Epithelial cell of prostate (primary cell): ENCODE measurements at places on chromosomes 1 and 21.

DNA sequence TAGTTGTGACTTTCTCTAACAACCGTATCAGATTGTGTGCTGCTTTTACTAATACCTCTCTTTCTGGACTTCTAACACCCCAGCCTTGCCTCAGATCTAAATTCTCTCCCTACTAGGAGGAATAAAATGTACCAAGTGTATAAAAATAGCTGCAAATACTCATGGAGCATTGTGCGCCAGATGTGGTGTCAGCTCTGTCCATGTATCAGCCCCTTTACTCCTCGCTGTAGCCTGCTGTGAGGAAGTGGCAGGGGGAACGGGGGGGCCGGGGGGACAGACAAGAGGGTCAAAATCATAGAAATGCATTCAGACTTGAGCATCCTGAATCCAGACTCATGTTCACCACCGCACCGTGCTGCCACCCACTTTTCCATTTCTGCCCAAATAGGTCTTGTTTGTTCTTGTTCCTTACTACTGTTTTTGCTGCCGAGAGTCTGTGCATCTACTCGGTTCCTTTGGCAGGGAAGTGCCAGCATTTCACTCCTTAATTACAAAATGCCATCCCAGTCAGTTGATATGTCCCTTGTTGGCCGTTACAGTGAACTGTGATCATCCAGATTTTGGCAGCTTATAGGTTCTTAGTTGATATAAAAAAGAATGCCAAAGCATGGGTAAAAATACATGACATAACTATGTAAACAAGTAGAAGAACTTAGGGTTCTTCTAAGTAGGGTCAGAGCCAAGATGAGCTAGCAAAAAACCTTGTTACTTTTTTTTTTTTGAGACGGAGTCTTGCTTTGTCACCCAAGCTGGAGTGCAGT, 76.4 kb downstream of the UBE4B start:
- no peak for DNase-seq

DNA sequence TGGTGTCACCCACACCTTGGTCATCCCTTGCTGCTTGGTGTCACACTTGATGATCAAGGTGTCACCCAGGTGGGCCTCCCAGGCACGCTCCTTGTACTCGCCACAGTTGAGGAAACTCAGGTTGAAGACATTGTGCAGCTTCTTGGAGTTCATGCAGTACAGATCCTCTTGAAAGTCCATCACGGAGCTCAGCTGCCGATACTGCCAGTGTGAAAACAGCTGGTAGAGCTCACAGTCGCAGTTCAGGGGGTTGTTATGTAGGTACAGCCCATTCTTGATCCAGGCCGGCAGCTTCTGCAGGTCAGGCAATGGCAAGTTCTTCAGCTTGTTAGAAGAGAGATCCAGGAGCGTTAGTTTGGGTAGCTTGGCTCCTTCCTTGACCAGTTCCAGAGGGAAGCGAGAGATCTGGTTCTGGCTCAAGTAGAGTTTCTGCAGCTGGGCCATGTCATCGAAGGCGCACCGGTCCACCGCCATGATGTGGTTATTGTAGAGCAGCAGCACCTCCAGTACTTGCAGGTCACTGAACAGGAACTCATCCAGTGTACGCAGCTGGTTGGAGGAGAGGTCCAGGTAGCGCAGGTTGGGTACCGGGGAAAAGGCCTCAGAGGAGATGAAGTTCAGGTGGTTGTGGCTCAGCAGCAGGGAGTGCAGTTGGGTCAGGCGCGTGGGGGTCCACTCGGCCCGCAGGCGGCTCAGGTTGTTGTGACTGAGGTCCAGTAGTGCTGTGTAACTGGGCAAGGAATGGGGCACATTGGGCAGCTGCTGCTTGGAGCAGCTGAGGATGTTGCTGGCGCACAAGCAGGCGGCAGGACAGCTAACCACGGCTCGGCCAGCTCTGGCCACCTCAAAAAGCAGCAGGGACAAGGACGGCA, 1.3 kb downstream of the AMIGO1 start:
- no peak for DNase-seq

DNA sequence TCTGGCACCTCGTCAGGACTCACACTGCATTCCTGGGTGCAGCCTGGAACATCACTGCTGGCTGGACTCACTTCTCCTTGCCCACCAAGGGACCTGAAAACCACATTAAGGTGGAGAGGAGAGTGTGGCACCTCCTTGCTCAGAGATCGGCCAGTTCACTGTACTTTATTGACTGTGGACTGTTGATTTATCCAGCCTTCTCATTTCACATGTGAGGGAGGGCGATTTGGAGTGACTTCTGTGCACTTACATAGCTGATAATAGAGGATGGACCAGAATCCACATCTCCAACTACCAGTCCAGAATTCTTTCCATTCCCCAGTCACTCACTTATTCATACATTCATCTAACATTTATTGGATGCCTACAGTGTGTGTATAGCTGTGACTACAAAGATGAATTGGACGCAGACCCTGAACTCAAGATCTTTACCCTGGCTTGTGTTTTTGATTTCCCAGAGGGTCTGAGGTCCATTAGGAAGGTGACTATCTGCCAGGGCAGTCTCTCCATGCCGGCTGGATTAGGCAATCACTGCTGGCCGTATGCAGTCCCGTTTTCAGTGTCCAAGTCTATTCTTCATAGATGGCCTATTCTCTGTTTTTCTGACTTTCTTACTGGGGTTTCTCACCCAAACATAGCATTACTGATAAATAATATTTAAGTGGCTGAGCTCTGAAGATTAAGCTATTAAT, 233.5 kb upstream of the SGIP1 start:
- no peak for DNase-seq

DNA sequence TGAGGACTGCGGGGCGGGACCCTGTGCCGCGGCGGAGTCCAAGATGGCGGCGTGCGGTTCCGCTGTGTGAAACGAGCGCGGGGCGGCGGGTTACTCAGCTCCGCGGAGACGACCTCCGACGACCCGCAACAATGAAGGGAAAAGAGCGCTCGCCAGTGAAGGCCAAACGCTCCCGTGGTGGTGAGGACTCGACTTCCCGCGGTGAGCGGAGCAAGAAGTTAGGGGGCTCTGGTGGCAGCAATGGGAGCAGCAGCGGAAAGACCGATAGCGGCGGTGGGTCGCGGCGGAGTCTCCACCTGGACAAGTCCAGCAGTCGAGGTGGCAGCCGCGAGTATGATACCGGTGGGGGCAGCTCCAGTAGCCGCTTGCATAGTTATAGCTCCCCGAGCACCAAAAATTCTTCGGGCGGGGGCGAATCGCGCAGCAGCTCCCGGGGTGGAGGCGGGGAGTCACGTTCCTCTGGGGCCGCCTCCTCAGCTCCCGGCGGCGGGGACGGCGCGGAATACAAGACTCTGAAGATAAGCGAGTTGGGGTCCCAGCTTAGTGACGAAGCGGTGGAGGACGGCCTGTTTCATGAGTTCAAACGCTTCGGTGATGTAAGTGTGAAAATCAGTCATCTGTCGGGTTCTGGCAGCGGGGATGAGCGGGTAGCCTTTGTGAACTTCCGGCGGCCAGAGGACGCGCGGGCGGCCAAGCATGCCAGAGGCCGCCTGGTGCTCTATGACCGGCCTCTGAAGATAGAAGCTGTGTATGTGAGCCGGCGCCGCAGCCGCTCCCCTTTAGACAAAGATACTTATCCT, 430 bp downstream of the RBM15 start:
- DNase-seq, result no peak

- DNase-seq, result no peak
Measured at GRCh38 chr1:225866981-225867380, 15.2 kb downstream of the TMEM63A start.

GRCh38 chr1:226986496-226987178, 46.5 kb downstream of the COQ8A start:
- no peak for DNase-seq
